ENCODE measurements at places on chromosomes 5 and 9. TPM values are rescaled to one million over a fixed set of nuclear protein-coding genes. Genes with fewer than 3 reads are reported as not detected.

- DNase-seq = no peak
Measured at GRCh38 chr5:29037716-29038115, 1999.3 kb upstream of the CDH9 start.

DNA sequence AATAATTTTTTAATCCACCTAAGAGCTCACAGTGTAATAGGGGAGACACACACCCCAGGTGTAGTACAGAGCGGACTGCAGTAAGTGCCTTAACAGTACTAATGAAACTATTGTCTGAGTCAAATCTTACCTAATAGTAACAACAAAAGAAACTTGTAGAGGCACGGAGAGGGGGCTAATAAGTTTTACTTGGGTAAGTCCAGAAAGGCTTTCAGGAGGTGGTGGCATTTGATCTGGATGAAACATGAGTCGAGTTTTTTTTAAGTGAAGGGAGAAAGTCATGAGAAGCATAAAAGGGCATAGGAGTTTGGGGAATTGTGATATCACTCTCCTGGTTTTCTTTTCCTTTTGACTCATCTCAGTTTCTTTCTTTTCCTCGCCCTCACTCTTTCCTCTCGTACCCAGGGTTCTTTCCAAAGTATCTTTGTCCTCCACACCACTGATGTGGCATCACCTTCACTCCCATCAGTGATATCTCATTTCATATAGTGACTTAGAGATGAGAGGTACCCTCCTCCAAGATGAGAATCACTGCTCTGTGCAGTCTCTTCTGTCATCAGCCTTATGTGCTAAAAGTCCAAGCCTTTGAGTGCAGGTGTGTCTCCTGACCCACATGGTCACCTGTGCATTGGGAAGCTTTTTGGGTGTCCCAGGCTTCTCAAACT lies 2.0 kb downstream of the CTNNA1 start:
- no peak for DNase-seq

DNA sequence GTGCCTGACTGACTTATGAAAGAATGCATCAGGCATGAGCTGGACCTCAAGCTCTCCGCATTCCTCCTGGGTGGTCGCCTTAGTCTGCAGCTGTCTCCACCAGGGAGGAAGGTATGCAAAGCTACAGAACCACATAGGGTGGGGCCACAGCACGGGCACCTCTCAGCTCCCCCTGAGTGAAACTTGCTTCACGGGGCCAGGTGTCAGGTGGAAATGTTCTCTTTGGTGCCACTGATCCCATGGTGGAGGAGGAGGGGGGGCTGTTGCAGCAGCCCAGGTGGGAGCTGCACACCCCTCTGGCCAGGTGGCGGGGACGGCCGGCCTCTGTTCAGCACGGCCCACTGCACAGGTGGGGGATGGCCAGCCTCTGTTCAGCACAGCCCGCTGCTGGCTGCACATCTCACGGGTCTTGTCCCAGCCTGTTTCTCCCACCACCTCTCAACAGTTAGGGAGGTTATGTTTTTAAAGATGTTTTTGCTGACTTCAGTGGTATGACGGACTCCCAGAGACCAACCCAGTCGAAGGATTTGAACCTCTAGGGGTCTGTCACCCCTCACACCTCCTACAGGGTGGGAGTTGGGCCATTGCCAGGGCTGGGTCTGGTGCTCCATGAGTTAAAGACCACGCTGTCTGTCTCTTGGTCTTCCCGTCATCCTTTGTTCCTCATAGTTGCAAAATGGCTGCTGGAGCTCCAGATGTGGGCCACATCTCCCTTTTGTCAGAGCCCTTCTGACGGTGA lies 34.3 kb downstream of the MRPL36 start:
- no peak for DNase-seq

DNA sequence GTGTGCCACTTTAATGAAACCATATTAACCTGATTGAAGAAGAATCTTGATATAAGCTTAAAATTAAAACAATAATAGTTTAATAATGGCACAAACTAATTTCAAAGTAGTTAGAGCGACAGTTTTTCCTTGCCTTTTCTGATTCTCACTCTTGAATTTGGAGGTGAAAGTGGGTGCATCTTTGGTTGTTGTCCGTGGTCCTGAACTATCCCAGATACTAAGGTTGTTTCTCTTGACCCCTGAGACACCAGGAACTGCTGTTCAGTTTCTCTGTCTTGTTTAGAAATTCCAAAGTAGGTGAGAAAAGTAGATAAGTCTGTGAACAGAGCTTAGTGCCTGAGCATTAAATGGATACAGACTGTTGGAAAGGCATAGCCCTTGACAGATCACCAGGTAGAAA lies 274.7 kb downstream of the FBXL7 start:
- no peak for DNase-seq

GRCh38 chr5:60248901-60249300 lies 355.4 kb upstream of the PDE4D start:
- peak; percentile 12 for DNase-seq

- DNase-seq = no peak
Measured at GRCh38 chr9:108182270-108182669, 673.5 kb downstream of the ACTL7B start.

DNA sequence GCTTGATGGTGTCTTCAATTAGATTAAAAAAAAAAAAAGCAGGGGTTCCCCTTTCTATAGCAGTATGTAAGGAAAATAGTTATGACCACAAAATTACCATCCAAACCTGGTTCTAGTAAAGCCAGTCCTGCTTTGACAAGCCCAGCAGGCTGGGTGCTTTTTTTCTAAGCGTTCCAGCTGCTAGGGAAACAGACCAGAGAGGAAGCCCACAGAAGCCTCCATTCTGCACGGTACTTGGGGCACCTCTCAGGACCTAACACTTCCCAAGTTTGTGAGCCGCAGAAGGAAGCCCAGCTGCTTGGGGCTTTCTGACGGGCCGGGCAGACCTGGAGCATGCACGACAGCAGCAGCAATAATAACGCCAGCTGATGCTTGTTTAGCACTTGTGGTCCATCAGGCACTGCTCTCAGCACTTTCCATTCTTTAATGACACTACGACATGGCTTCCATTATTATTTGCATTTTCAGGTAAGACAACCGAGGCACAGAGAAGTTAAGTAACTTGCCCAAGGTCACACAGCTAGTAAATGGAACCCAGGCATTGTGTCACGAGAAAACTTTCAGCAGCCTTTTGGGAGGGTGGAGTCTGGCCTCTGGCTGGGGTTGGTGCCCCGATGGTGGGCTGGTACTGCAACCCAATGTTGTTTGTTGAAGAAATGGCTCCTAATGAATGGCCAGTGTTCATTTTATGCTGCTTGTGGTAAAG lies 15.4 kb downstream of the LMX1B start:
- DNase-seq = no peak

GRCh38 chr5:92874790-92875189 lies 706.2 kb downstream of the NR2F1-AS1 start:
- no peak for DNase-seq

DNA sequence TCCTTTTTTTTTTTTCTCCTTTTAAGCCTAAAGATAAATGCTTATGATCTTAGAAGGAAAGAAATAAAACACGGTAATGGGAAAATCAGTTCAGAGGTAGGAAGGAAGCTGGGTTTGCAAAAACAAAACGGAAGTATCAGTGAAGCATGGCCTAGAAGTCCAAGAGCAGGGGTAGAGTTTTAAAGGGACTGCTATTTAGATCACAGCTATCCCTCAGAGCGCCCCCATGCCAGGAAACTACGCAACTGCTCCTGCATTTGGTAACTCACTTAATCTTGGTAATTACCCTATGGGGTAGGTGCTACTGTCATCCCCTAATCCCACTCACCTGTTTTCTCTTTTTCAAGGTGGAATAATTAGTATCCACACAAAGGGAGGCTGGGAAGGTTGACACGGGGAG lies 16.0 kb downstream of the TLE1 start:
- DNase-seq = no peak

DNA sequence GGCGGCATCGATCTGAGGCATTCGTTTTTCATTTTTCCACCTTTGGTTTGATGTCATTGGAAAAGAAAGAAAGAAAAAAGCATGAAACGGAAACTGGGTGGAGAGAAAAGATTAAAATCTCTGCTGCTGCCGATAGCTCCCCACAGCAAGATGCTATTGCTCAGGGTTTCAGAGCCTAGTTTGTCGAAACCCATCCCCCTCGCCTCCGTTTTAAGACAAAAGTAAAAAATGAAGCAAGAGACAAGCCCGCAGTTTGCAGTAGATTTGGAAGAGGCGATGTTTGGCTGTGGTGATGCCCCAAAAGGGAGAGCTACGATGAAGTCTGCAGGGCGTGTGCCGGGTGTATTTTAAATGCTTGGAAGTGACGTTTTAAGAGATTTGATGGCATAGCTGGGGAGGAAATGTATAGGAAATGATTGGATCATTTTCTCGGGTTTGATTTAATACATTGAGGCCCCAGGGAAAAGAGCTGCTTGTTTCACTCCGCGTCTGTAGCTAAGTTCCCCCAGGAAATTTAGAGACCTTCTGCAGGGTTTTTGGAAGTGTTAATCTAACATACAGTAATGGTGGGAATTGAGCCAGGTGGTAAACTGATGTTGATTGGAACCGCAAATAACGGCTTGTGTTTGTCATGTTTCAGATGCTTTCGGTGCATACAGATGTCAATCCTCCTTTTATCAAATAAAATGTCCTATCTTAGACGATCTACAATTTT lies 909 bp downstream of the NDFIP1 start:
- peak; percentile 57 for DNase-seq

DNA sequence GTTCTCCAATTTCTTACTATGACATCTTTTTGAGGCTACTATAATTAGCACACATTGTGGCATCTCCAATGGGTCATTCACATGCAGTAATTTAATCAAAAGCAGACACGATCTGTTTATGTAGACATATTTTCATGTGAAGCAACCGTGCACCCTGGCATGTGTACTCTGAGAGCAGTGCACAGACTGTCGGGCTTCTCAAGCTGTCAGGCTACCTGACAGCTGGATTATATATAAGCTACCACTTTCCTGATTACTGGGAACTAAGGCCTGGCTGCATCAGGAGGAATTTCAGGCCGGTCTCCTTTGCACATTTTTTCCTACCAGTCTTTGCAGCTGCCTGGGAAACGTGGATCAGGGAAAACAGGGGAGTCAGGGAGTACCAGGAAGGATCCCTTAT lies 197.5 kb downstream of the MAPKAP1 start:
- DNase-seq = no peak

DNA sequence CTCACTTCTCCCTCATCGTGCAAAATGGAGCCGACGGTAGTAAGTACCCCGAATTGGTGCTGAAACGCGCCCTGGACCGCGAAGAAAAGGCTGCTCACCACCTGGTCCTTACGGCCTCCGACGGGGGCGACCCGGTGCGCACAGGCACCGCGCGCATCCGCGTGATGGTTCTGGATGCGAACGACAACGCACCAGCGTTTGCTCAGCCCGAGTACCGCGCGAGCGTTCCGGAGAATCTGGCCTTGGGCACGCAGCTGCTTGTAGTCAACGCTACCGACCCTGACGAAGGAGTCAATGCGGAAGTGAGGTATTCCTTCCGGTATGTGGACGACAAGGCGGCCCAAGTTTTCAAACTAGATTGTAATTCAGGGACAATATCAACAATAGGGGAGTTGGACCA lies 979 bp downstream of the PCDHGA12 start:
- no peak for DNase-seq

GRCh38 chr9:91332546-91333231 lies 29.0 kb downstream of the AUH start:
- peak; percentile 69 for DNase-seq

GRCh38 chr5:96439477-96440184 lies 6.6 kb upstream of the PCSK1 start:
- no peak for DNase-seq

- no peak for DNase-seq
Measured at GRCh38 chr9:133679056-133679455, 42.9 kb downstream of the DBH start.

- no peak for DNase-seq
Measured at GRCh38 chr5:178995341-178995690, 196 bp upstream of the GRM6 start.

GRCh38 chr9:73494894-73495293 lies 343.2 kb downstream of the ANXA1 start:
- no peak for DNase-seq

DNA sequence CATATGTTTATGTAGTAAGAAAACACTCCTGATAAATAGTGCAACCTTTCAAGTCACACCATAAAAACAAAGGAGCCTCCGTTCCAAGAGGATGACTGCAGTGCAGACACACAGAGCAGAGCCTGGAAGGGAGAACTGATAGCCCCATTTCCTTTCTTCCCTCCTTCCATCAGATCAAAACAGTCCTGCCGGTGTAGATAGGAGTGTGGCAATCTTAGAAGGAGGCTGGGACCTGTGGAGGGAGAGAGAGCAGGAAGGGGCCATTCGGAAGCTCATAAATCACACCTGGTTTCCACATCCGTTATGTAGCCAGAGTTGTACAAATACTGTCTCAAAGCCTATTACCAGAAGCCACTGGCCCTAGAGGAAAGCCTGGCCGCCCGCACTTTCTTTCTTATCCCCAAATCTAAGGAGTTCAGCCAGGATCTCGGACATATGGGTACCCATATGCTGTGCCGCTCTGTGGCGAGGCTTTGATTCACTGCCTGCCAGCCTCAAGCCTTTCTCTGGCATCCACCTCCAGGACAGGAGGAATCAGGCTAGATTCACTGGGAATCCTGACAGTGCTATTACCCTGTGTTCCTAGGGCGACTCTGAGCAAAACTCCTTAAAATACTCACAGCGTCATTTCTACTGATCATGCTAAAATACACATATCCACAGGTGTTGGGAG lies 26.9 kb downstream of the DAP start:
- DNase-seq = no peak

Gene GRAMD2B
- total RNA-seq = 20.5 TPM

Gene PTCH1
- 19.4 TPM for total RNA-seq

Gene MARCOL
- total RNA-seq = not detected

Gene RLN1
- total RNA-seq = not detected

Gene ANXA1
- 16.5 TPM for total RNA-seq

Gene FOCAD
- 134 TPM for total RNA-seq

Gene SH3TC2
- total RNA-seq = 0.29 TPM

Gene SEPTIN8
- total RNA-seq = 27.6 TPM

Gene MYMK
- total RNA-seq = not detected

Gene SNX30
- total RNA-seq = 9.4 TPM

Gene CDC23
- total RNA-seq = 19.6 TPM

Gene NAIP
- 26.5 TPM for total RNA-seq

Data from adrenal gland (tissue), 19 donors.